Left lobe of liver (tissue), 2 donors: ENCODE measurements at places on chromosomes 1 and 21. TPM values are rescaled to one million over a fixed set of nuclear protein-coding genes. Genes with fewer than 3 reads are reported as not detected.

Gene OR2T34
- total RNA-seq = not detected

Gene FTCD
- total RNA-seq = 668 TPM

Gene C1QTNF12
- 3.5 TPM for total RNA-seq

Gene TTLL10
- total RNA-seq = not detected
